ENCODE measurements at places on chromosomes 13 and 19. TPM values are rescaled to one million over a fixed set of nuclear protein-coding genes. Genes with fewer than 3 reads are reported as not detected.

Gene STOML3
- not detected for total RNA-seq

Gene ZNF98
- not detected for total RNA-seq

Gene DOCK9
- total RNA-seq: 13.8 TPM

Gene CYP4F8
- total RNA-seq: not detected

Gene LRRC25
- not detected for total RNA-seq

Gene CABP5
- not detected for total RNA-seq
